ENCODE measurements at places on chromosomes 1 and 21. TPM values are rescaled to one million over a fixed set of nuclear protein-coding genes. Genes with fewer than 3 reads are reported as not detected.

GRCh38 chr21:38254970-38255369, 1.8 kb upstream of the KCNJ15 start:
- no peaks in the 10 kb centered on the region for H3K4me1 ChIP-seq
- DNase-seq = no peak
- H3K36me3 ChIP-seq = no peaks in the 10 kb centered on the region
- peaks cover 18% of the 10 kb centered on the region for H3K27me3 ChIP-seq
- no peak overlapping the region for H3K4me3 ChIP-seq

DNA sequence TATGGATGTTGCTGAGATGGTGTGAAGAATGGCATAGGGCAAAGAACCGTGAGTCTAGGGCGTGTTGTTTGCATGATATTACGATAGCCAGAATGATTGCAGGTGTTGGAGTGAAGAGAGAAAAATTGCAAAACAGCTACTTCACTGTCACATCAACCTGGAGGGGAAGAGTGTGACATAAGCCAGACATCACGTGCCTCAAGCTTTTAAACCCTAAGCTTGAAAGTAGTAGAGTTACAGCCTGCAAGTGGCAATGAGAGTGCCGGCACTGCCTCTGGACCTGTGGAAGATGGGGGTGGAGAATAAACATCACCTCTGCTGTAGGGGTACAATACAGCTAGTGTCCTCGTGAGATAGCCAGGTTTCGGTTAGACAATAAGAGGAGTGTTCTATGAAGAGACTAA, 11.1 kb downstream of the EEIG2 start:
- H3K27me3 ChIP-seq = no peaks in the 10 kb centered on the region
- H3K4me1 ChIP-seq = peaks cover 6% of the 10 kb centered on the region
- H3K27ac ChIP-seq = no peak overlapping the region
- H3K4me3 ChIP-seq = no peak overlapping the region
- peaks cover 3% of the 10 kb centered on the region for H3K36me3 ChIP-seq

- H3K4me1 ChIP-seq = peaks cover 7% of the 10 kb centered on the region
- no peak for DNase-seq
- H3K4me3 ChIP-seq = no peak overlapping the region
- no peaks in the 10 kb centered on the region for H3K36me3 ChIP-seq
- peaks cover 11% of the 10 kb centered on the region for H3K27me3 ChIP-seq
These were observed 78.7 kb upstream of the COG2 start for GRCh38 chr1:230563591-230563990.

Gene HSD3B2
- not detected for total RNA-seq

DNA sequence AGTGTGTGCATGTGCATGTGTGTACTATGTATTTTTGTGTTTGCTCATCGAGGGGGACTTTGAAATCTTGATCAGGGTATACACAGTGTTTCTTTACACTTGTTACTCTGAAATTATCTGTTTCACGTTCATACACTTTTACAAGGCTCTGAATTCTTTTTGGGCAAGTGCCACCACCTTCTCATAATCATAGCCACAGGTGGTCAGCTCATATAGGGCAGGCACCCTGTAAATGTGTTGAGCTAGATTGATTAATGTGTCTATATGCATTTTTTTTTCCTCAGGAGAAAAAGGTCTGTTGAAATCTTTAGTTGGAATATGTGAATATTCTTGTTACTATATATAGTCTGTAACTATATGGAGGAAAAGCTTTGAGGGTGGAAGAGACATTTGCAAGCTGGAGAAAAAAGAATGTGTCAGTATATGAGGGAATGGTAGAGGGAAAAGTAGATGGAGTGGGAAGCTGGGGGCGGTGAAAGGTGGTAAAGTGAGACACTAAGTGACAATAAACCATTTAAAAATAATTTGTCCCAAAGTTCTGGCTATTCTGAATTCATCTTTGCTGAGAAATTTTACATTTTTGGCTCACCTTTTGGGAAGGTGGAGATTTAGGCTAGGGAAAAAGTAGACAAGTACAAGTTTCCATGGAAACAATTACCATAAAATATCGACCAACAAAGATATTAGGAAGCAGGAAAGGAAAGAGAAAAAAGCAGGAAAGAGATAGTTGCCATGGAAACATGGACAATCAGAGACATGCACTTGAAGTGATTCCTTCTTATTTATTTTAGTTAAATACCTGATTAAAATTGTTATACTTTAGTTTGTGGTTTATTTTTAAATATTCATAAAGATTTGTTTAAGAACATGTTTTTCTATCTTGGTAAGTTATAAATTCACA, 277.5 kb downstream of the PDE4B start:
- H3K36me3 ChIP-seq = no peaks in the 10 kb centered on the region
- no peak overlapping the region for H3K4me3 ChIP-seq
- H3K27me3 ChIP-seq = peaks cover 6% of the 10 kb centered on the region
- H3K4me1 ChIP-seq = no peaks in the 10 kb centered on the region
- no peak overlapping the region for H3K27ac ChIP-seq
- no peak for DNase-seq

- H3K27me3 ChIP-seq = peaks cover 28% of the 10 kb centered on the region
- H3K36me3 ChIP-seq = no peaks in the 10 kb centered on the region
- H3K4me3 ChIP-seq = no peak overlapping the region
- no peaks in the 10 kb centered on the region for H3K4me1 ChIP-seq
These were observed 64.2 kb upstream of the CASZ1 start for GRCh38 chr1:10860682-10861081.

DNA sequence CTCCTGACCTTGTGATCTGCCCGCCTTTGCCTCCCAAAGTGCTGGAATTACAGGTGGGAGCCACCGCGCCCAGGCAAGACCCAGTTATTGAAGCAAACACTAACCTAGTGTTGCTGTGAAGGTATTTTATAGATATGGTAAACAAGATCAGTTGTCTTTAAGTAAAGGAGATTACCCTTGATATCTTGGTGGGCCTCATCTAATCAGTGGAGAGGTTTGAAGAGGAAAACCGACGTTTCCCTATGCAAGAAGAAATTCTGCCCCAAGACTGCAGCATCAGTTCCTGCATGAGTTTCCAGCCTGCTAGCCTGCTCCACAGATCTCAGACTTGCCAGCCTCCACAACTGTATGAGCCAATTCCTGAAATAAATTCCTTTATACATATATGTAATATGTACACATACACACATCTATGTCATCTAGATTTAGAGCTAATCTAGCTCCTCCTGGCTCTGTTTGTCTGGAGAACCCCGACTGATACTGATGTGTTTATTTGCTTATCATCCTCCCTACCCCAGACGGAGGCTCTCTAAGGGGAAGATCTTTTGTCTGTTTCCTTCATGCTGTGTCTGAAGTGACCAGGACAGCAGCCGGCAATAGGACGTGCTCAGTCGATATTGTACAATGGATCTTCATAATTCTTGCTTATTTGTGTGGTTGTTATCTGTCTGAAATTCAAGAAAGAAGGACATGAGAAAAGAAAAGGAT, 90.9 kb downstream of the IER5 start:
- H3K27me3 ChIP-seq = no peaks in the 10 kb centered on the region
- H3K36me3 ChIP-seq = no peaks in the 10 kb centered on the region
- no peak overlapping the region for H3K4me3 ChIP-seq
- no peak overlapping the region for H3K27ac ChIP-seq
- DNase-seq = no peak
- H3K4me1 ChIP-seq = peaks cover 12% of the 10 kb centered on the region

DNA sequence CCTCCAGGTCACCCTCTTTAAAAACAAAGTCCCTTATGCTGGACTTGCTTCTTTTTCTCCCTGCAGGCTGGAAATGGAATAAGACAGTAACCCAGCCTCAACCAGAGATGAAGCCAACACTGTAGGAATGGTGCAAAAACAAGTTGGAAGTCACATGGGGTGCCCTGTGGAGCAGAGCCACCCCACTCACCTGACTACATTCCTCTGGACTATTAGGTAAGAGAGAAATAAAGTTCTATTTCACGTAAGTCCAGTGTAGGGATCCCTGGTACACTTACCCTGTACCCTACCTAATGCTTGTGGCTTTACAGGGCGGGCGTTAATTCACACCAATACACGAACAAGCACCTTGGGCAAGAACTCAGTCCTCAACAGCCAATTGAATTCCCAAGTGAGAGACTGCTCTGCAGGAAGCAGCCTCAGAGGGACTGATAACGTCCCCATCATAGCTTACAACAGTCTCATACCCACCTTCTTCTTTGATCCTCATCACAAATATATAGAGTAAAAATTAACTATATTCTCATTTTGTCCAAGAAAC, 112.5 kb upstream of the FGGY start:
- H3K4me1 ChIP-seq = no peaks in the 10 kb centered on the region
- no peaks in the 10 kb centered on the region for H3K36me3 ChIP-seq
- H3K4me3 ChIP-seq = no peak overlapping the region
- no peaks in the 10 kb centered on the region for H3K27me3 ChIP-seq
- DNase-seq = no peak

- H3K4me3 ChIP-seq = no peak overlapping the region
- H3K36me3 ChIP-seq = no peaks in the 10 kb centered on the region
- DNase-seq = no peak
- no peak overlapping the region for H3K27ac ChIP-seq
- H3K4me1 ChIP-seq = peaks cover under 1% of the 10 kb centered on the region
These were observed 25.0 kb upstream of the CD1D start for GRCh38 chr1:158155673-158156072.

Gene RAD54L
- 65.0 TPM for total RNA-seq

Gene GJA9
- total RNA-seq = not detected

- H3K4me1 ChIP-seq = peaks cover 42% of the 10 kb centered on the region
- DNase-seq = peak; percentile 83
- peak within 1 kb of the TSS; percentile 13 for H3K27ac ChIP-seq
- peaks cover 6% of the 10 kb centered on the region for H3K36me3 ChIP-seq
- H3K4me3 ChIP-seq = no peak within 1 kb of the TSS
These were observed at the start of gene SLAMF8 for GRCh38 chr1:159826441-159827101. SLAMF8 (plus strand) TSS chr1:159826873; CDS start chr1:159826899, 26 bp downstream.

DNA sequence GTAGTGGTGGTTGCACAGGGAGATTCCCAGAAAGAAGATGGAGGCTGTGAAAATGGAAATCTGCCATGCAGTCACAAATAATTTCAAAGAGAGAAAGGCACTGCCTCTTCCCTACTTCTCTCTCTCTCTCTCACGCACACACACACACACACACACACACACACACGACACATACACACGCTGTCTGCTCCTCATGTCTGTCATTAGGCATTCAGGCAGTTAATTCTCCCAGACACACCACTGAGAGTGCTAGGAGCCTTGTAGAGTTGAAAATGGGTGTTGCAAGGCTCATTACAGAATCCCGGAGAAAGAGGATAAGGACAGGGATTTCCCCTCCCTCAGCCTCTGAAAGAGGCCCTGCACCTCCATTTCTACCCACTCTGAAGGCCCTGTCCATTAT, 47.8 kb upstream of the LRRN2 start:
- H3K4me1 ChIP-seq = no peaks in the 10 kb centered on the region
- H3K4me3 ChIP-seq = no peak overlapping the region
- H3K36me3 ChIP-seq = peaks cover under 1% of the 10 kb centered on the region
- H3K27ac ChIP-seq = no peak overlapping the region
- peaks cover 4% of the 10 kb centered on the region for H3K27me3 ChIP-seq

DNA sequence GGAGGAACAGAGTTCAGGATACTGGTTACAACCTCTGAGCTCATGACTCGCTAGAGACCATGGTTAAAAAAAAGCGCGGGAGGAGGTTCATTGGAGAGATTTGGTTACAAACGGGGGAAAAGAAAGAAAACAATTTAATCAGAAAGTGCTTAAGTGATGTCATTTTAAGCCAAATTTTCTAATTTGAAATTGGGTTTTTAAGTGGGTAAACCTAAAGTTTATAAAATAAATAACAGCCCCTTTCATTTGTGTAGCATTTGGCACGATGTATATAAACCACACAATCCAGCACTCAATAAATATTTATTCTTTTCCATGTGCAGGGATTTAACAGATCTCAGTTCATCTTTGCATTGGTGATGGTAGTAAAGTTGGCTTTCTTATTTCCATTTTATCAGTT, 7.0 kb upstream of the DPT start:
- no peak overlapping the region for H3K27ac ChIP-seq
- no peak overlapping the region for H3K4me3 ChIP-seq
- no peaks in the 10 kb centered on the region for H3K4me1 ChIP-seq
- H3K27me3 ChIP-seq = peaks cover 4% of the 10 kb centered on the region
- no peaks in the 10 kb centered on the region for H3K36me3 ChIP-seq
- DNase-seq = no peak

DNA sequence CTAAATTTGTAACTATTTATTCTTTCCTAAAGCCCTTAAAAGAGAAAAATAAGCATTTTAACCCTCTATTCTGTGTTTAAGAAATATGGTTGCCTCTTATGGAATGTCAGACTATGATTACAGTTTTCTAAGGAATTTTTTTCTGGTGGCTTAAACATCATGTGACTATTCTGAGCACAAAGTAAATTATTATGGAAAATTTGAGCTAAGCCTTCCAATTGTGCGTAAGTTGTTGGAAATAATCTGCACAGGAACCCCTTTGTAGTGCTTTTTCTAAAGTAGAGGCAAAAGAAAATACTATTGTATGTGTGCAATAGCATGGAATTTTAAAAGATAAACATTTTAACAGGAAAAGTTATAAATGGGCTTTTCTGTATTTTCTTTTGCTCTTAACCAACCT, 254.8 kb downstream of the PBX1 start:
- no peaks in the 10 kb centered on the region for H3K36me3 ChIP-seq
- H3K27ac ChIP-seq = no peak overlapping the region
- no peak for DNase-seq
- H3K4me1 ChIP-seq = no peaks in the 10 kb centered on the region
- H3K4me3 ChIP-seq = no peak overlapping the region
- peaks cover 2% of the 10 kb centered on the region for H3K27me3 ChIP-seq

- no peak overlapping the region for H3K27ac ChIP-seq
- no peaks in the 10 kb centered on the region for H3K27me3 ChIP-seq
- no peak overlapping the region for H3K4me3 ChIP-seq
- no peaks in the 10 kb centered on the region for H3K4me1 ChIP-seq
- no peaks in the 10 kb centered on the region for H3K36me3 ChIP-seq
- DNase-seq = no peak
These were observed 2135.4 kb downstream of the MRPL39 start for GRCh38 chr21:23471877-23472276.

All from activated CD4-positive, alpha-beta memory T cell treated with anti-CD3 and anti-CD28 coated beads for 36 hours (primary cell).